ENCODE measurements at places on chromosomes 2 and 18. TPM values are rescaled to one million over a fixed set of nuclear protein-coding genes. Genes with fewer than 3 reads are reported as not detected.

The TRAPPC12 gene
- 89.5 TPM for total RNA-seq

The CCDC85A gene
- 6.7 TPM for total RNA-seq

The SAG gene
- total RNA-seq, result not detected

The ZNF385B gene
- not detected for total RNA-seq

The LBX2 gene
- 1.9 TPM for total RNA-seq

The DSEL gene
- 60.4 TPM for total RNA-seq

The SPTBN1 gene
- total RNA-seq, result 407 TPM

The PROM2 gene
- 0.72 TPM for total RNA-seq

The DNPEP gene
- total RNA-seq, result 76.8 TPM

The TIA1 gene
- 58.6 TPM for total RNA-seq

The CD207 gene
- not detected for total RNA-seq

The SERPINB11 gene
- not detected for total RNA-seq

The ALPP gene
- total RNA-seq, result not detected

The PSMA8 gene
- not detected for total RNA-seq

The MOGAT1 gene
- total RNA-seq, result not detected

The DAPL1 gene
- total RNA-seq, result not detected

Data from placental pericyte (primary cell).